ENCODE measurements at places on chromosomes 1 and 21. TPM values are rescaled to one million over a fixed set of nuclear protein-coding genes. Genes with fewer than 3 reads are reported as not detected.
A peak's percentile ranks its signal among the peaks of the same experiment; 100 is the strongest.

GRCh38 chr1:211708926-211709325, 33.5 kb upstream of the NEK2 start:
- ATAC-seq, result no peak

GRCh38 chr1:18010945-18011344, 96.7 kb upstream of the IGSF21 start:
- no peak for ATAC-seq

DNA sequence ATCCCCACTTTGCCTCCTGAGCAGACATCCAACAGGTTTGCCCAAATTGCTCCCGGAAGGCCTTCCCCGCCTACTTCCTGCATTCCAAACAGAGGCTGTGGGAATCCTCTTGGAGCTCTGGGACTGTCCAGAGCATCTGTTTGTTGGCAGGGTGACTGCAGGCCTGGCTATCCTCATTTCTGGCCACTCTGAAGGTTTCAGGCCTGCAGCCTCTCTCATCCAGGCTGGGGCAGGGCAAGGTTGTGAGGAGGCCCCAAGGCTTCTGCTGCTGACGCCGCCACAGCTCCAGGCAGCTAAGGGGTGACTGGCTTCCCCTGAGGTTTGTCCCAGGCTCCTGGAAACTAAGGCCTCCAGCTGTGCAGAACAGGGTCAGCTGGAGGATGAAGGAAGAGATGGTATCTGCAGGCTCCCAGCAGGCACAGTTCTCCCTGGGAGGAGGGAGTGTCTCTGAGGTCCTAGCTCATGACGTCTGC, 11.3 kb downstream of the CDK18 start:
- ATAC-seq, result peak; percentile 53

- ATAC-seq, result no peak
Measured at GRCh38 chr1:198749279-198749678, 110.4 kb downstream of the PTPRC start.

GRCh38 chr1:222521299-222522104, 26.4 kb downstream of the HHIPL2 start:
- ATAC-seq, result no peak

DNA sequence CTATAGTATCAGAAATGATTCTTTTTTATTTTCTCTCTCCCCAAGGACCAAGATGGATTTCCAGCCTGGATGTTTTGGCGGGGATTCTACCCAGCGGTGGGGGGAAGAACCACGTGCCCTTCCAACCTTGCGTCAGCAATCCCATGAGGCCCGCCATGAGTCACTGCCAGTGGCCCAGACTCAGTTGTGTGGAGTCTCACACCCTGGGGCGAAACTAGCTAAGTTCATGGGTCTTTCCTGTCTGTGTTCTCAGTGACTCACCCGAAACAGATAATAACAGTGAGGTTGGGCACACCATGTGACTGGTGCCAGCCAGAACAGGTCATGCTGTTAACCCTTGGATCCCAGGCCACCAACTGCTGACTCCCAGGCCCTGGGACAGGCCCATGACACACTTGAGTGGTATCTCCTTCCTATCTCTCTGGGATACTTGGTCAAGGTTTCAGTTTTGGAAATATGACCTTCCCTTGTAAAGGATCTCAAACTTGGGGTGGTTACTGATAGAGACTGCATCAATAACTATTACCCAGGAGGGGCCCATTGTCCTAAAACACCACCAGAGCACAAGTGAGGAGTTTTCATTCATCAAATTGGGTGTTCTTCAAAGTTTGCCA, 98.0 kb upstream of the DUSP10 start:
- peak; percentile 64 for ATAC-seq

DNA sequence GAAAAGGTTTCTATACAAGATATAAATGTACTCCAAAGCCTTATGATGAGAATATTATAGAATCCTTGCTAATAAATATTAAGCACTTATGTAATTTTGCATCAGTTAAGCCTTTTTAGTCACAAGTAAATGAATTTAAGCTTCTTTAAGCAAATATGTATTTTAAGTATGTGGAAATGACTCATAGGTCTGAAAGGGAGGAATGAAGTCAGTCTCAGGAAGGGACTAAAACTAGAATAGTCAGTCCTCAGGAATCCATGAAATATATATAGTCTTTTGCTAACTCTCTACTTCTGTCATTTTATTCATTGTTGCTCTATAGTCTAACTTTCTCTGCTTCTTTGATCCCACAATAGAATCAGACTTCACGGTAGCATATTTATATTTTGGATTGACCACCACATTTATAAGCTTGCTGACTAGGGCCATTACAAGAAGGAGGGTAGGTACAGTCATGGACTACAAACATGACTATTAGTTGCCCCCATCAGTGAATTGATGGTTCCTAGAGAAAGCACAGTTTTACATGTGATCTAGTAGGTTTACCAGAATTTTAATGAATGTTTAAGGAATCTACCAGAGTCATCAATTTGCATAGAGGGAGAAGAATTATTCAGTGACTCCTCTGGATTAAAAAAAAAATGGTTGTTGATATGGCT, 20.2 kb upstream of the RABGGTB start:
- ATAC-seq, result no peak

- ATAC-seq, result no peak
Measured at GRCh38 chr1:54421101-54421504, 14.9 kb upstream of the SSBP3 start.

GRCh38 chr1:175232335-175232734, 39.8 kb upstream of the KIAA0040 start:
- no peak for ATAC-seq

- ATAC-seq, result peak; percentile 81
Measured at GRCh38 chr1:205783904-205784303, 8.6 kb upstream of the RAB29 start.

GRCh38 chr1:222382171-222382570, 165.7 kb downstream of the HHIPL2 start:
- no peak for ATAC-seq

- no peak for ATAC-seq
Measured at GRCh38 chr21:41956926-41957729, 3.3 kb upstream of the C2CD2 start.

DNA sequence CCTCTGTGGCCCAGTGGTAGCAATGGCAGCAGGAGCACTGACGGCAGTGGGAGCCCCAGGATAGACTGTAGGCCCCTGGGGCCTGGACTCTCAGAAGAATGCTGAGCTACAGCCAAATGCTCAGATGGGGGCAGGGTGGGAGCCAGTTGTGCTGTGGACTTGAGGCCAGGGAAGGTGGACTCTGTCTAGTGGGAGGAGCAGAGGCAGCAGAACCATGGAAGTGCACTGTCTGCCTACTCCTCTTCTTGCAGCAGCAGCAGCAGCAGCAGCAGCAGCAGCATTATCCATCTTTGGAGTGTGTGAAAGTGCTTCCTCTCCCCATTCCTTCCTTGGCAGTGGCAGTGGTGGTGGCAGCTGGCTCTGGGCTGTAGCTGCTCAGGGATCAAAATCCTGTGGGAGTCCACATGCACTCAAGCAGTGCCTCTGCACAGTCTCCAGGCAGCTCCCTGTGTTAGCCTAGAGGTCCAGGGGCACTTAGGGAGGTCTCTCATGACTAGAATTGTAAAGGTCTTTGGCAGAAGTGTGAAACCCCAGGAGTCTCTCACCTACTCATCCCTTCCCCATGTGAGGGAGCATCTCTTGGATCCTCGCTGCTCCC, 917.9 kb upstream of the B3GALT2 start:
- no peak for ATAC-seq

DNA sequence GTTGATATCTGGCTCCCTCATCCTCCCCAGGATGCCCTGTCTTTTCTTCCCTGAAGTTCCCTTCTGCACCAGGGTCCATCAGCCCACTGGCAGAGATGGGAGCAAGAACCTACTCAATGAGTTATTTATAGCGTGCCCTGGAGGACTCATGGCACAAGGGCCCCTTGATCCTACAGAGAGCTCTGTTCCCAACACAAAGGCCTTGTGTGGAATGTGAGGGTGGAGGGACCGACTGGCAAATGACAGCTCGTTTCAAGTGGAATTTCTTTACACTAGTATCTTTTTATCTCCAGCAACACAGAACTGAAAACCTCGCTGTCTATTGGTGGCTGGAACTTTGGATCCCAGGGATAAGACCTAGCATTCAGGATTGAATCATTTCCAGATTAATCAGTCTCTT, 22.4 kb downstream of the CHI3L2 start:
- no peak for ATAC-seq

- ATAC-seq, result peak; percentile 31
Measured at GRCh38 chr1:76336931-76337371, 262.4 kb downstream of the ST6GALNAC3 start.

GRCh38 chr1:115182012-115182715, 92.9 kb upstream of the TSPAN2 start:
- ATAC-seq, result no peak

GRCh38 chr1:216958569-216958968, 235.3 kb upstream of the ESRRG start:
- no peak for ATAC-seq

DNA sequence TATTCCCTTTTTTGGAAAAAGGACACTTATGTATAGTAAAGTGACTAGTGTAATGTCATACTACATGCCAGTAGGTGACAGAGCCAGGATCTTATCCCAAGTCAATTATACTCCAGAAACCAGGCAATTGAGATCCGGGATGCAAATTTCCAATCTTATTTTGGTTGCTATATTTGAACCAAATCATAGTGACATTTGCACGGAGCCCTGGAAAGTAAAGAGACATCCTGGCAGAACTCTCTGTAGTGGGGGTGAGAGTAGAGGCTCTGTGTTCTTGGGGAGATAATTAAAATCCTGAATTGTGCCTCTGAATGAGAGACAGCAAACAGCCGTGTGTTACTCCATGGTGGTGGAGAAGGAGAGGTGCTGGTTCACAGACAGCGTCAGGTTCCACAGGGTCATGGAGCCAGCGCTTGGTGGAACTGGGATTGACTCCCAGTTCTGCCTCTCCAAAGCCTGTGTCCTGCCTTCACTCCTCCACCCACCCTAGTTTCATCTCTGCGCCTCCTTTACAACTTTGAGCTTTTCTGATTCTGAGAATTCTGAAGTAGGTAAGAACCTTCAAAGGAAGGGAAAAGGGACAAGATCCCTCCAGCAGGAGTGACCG, 432.3 kb downstream of the PTPRU start:
- no peak for ATAC-seq

DNA sequence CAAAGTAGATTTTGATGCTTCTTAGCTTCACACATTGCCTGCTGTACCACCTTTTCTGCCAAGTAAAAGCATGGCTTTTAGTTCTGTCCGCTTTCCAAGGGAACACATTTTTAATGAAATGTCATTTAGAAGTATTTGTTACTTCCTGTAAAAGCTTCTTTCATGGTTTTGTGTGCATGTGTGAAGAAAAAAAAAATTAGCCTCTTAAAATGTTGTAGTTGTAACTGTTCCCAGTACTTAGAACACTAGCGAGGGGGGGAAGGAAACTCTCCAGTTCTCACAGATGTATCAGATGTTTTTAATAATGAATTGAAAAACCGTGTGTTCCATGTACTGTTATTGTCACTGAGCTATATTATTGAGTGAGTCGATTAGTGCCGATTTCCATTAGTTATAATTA, 568.3 kb upstream of the ADGRL2 start:
- ATAC-seq, result no peak

DNA sequence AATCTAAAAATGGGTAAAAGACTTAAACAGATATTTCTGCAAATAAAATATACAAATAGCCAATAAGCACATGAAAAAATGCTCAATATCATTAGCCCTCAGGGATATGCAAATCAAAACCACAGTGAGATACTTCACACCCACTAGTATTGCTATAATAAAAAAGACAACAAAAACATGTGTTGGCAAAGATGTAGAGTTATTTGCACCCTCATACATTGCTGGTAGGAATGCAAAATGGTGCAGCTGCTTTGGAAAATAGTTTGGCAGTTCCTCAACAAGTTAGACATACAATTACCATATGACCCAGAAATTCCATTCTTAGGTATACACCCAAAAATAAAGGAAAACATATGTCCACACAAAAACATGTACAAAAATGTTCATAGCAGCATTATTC, 30.2 kb downstream of the ZZZ3 start:
- no peak for ATAC-seq

- no peak for ATAC-seq
Measured at GRCh38 chr1:189312499-189312898, 1165.2 kb downstream of the BRINP3 start.

- no peak for ATAC-seq
Measured at GRCh38 chr1:23910553-23911246, 2.5 kb downstream of the CNR2 start.

DNA sequence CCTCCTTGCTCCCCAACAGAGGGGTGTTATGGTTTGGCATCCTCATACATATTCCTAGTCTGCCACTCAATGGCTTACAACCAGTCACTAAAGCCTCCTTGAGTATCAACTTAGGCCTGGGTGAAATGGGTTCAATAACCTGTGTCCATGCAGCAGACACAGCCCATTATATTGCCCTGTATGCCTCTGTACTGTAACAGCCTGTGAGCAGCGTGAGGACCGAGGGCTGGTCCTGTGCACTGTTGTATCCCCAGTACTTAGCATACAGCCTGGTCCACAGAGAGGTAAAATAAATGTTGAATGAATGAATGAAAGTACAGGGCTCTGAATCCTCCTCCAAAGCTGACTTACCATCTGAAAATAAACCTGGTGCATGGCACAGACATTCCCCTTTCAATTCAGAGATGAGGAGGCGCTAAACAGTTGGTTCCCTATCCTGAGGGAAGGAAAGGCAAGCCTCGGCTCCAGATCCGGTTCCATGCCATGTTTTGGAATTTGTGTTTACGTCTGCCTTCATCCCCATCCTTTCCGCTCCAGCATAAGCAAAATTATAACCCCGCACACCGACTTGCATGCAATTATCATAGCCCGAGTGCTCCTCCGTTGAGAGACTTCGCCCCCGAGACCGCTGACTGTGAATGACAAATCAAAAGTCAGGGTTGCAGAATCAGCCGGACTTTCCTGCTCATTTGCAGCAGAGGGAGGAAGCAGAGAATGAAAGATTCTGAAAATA, 45.0 kb upstream of the DNAJC6 start:
- ATAC-seq, result no peak

The SPOCD1 gene
- total RNA-seq, result 1.6 TPM

The ACP6 gene
- 12.7 TPM for total RNA-seq

The CELA3A gene
- total RNA-seq, result not detected

The TGFBR3 gene
- 176 TPM for total RNA-seq

The MYOM3 gene
- total RNA-seq, result not detected

The CRB1 gene
- total RNA-seq, result 0.54 TPM

The VAV3 gene
- total RNA-seq, result 4.7 TPM

The TADA1 gene
- total RNA-seq, result 11.2 TPM
